CD4-positive, alpha-beta T cell treated with Interleukin-17A for 1 hour (primary cell): ENCODE measurements at places on chromosomes 3 and 15.

DNA sequence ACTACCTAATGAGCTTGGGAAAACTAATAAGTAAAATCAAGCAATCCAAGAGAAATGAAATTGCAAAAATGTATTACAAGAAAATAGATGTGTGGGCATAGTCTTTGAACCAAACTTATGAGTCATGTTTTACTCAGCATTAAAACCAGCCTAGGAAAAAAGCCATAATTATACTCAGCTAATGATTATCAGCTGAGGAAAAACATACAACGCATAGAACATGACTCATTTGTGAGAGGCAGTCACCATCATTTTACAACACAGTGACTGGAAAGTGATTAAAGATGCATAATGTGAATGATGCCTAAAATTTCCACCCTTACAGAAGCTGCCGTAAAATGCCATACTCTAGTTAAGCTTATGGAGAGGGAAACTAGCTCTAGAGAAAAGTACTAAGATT lies 238.0 kb upstream of the EOMES start:
- no peak for DNase-seq

- peak; percentile 6 for DNase-seq
Observed at GRCh38 chr3:56860939-56861338, 59.2 kb upstream of the ARHGEF3 start.

- DNase-seq, result peak; percentile 36
Observed at GRCh38 chr3:27633224-27633545, 88.9 kb downstream of the EOMES start.

GRCh38 chr3:60178931-60179653 lies 1072.2 kb downstream of the FHIT start:
- DNase-seq, result no peak

DNA sequence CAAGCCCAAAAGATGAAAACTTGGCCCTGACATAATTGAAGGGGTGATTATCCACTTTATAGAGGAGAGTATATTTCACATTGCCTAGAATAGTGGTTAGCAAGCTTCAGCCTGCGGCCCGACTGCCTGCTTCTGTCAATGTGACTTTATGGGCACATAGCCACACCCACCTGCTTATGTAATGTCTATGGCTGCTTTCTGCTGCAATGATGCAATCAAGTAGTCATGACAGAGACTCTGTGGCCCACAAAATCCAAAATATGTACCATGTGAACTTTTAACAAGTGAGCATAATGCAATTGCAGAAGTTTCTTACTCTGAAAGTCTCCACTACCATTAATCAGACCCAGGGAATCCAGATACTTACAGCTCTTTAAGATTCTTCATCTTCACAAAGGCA lies 103.1 kb downstream of the LRIG1 start:
- DNase-seq, result no peak

GRCh38 chr3:165728924-165729323 lies 108.3 kb downstream of the BCHE start:
- DNase-seq, result no peak

DNA sequence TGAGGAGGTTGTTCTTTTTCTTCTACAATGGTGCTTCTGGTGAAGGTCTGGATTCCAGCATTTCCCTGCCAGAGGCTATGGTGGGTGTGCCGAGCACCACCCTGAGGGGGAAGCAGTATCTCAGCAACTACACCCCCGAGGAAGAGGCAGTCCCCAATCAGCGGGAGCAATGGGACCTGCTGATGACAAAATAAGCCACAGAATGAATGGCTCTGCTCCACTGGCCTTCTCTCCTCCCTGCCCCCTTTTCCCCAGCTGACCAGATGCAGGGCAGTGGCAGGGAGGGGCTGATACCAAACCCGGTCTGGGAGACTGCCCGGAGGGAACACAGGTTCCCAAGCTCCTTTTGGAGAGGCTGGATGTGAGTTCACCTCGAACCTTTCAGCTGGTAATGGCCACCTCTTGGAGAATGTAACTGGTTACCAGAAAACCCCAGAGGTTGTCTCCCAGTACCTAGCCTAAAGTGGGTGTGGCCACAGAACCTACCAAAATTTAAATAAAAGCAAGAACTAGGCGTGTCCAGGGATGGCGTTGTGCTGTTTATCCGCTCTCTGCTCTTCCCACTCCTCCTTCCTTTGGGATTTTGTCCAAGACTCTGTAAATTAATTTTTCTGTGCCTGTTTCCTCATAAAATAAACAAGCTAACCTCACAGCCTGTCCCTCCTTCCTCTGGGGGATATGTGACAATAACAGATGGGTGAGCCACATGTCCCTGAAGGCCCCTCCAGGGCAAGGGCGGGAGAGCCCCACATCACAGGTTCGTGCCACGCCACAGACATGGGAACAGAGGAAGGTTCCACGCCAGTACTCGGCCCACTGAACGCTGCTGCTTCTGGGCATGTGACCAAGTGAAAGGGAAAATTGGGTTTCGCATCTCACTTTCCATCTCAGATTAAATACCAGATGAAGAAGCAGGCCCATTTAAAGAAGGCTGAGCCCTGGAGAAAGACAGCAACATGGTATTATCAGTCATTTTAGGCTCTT lies 35.1 kb upstream of the SPTBN5 start:
- DNase-seq, result no peak

DNA sequence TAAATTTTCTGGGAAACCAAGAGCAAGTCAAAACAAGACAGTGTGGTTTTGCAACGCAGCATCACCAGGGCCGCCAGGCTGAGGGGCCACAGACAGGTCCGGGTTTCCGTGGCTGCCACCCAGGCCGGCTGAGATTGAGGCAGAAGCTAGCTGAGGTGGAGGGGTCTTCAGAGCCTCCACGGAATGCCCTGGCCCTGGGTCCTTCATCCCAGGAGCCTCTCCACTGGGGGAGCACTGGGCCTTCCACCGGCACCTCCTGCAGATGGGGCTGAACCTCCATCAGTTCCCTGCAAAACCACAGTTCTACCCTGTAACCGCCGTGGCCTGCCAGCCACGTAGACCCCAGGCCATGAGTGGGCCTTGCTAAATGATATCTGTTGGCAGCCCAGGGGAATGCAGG lies 152.7 kb downstream of the CHSY1 start:
- DNase-seq, result no peak

DNA sequence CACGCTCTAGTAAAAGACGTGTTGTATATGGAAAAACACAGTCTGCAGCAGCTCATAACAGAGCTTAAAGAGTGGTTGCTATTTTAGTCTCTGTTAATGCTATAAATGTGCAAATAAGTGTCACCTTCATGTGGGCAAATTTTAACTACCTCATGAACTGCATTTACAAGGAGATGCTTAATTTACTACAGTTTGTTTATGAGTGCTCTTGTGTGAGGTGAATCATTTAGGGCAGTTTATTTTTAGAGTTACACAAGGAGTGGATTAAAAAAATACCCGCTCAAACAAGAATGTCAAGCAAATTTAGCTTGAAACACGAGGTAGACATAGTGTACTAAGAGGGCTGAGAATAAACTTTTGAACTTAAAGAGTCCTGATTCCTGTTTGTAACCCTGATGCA lies 579.0 kb downstream of the MFSD1 start:
- no peak for DNase-seq

GRCh38 chr3:23726811-23727548 lies 78.8 kb upstream of the UBE2E1 start:
- no peak for DNase-seq

DNA sequence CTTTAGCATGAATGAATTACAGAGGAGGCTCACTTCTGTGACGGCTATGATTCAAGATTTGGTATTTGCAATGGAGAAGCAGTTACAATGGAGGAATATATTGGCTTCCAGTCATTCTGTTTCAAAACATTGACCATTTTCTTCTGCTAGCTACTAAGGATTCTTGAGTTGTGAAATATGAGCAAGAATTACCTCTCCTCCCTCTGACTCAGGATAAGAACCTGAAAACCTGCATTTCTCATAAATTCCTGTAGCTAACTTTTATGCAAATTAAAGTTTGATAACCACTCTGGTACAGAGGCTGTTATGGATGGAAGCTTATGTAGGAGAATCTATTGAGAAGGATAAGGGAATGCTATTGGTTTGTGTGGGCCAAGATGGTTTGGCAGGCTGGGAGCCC lies 84.1 kb upstream of the MYRIP start:
- DNase-seq, result no peak

DNA sequence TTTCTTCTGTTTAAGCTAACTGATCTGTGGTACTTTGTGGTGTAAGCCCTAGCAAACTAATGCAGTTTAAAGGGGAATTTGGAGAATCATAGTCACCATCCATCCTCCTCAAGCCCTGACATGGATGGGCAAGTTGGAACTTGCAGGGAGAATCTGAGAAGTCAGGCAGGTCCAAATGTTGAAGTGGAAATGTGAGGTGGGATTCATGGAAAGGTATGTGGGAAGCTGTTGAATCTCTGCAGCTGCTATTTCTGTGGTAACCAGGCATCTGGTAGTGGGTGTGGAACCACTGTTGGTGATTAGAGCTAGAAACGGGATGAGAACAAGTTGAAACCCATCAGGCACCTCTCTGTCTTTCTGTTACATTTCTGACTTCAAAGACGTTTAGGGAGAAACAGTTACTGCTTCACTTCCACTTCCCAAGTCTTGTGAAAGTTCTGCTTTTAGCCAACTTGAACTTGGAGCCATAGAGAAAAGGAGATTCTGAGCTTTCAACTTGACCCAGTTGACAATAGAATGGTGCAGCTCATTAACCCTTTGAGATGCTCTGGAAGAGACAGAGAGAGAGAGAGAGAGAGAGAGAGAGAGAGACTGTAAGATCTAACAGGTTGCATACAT lies 38.1 kb upstream of the NMNAT3 start:
- no peak for DNase-seq

DNA sequence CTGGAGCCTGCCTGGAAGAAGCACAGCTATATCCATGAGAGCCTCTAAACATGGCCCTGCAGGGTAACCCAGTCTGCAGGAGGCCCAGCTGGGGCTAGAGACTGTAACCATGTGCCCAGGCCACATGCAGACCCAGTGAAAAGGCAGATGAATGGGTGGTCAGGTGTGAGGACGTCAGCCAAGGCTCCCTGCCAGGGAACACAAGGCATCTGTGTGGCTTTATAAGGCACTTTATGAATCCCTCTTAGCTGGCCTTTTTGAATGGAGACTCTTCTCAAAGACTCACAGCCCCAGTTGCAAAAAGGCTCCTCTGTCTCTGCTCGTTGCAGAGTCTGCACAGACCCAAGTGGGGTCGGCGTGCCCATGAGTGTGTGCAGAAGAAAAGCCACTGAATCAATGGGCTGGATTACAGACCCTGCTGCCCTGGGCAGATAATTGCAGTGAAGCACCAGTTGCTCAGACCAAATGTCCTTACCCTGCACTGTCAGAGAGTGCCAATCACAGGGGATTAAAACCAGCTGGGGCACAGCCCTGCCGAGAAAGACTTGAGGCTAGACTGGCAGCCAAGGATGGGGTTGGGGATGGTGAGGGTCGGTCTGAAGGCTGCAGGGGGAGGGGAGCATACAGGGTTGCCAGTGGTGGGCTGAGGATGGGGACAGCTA lies 154.2 kb downstream of the RAB11A start:
- no peak for DNase-seq

GRCh38 chr3:179182902-179183301 lies 34.7 kb downstream of the PIK3CA start:
- no peak for DNase-seq

DNA sequence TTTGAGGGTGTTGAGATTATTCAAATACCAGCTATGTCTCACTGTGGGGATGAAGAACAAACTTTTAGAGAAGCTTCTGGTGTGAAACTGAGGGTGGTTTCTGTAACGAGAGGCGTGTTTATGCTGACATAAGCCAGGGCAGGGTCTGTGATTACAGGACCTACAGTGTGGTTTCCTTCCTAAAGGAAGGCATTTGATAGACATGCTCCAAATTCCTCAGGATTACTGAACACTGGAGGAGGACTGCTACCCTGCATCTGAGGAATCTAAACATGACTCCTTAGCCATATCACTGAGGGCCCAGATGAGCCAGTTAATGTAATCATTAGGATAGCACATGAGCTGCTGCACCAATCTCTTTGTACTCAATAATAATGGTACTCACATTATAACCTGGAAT lies 328.4 kb upstream of the UMPS start:
- DNase-seq, result no peak

DNA sequence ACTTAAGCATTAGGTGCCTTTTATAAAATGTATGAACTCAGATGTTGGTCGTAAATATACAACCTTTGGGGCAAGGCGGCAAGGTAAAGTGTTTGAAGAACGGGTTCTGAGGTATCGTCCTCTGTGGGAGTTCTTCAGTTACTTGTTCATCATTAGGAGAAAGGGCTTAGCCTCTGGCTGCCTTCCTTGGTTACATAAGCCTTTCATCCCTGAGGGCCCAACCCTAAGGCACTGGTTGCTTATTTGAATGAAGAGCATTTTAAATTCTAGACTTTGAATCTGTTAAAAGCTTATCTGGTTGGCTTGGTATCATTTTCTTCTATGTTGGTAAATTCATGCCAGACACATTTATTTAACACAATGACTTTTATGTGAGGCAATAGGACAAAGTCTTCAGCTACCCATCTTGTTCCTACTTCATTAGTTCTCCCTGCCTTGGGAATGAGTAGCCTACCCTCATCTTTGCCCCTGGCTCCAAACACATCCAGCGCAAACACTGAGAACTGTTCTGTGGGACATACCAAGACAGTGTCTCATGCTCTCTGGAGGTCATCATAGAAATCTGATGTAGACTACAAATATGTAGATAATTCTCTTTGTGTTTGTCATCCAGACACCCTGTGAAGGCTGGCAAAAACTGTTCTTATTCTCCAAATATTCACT lies 12.4 kb upstream of the CCDC80 start:
- no peak for DNase-seq

GRCh38 chr3:56573501-56573900 lies 16.5 kb downstream of the CCDC66 start:
- DNase-seq, result no peak

DNA sequence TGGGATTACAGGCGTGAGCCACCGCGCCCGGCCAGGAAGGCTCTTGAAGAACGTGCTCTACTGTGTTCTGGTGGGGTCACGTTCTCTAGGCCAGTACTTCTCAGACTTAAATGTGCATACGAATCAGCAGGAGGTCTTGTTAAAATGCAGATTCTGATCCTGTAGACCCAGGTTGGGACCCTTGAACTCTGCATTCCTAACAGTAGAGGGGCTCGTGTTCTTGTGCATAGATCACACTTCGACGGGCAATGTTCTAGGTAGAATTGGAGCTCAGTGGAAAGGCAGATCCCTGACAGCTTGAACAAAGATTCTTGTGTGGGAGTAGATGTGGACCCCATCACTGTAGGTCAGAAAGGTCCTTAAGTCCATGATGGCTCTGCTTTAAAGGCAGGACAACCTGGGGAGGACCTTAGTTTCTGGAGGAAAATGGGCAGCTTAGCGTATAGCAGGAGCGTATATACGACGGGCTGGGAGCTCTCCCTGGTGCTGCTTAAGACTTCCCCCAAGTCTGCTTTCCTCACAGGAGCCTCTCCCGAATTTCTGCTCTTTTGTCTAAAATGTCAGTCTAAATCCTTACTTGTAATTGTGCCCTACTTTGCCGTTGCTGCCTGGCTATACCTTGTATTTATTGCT lies 16.9 kb upstream of the FAM81A start:
- no peak for DNase-seq

DNA sequence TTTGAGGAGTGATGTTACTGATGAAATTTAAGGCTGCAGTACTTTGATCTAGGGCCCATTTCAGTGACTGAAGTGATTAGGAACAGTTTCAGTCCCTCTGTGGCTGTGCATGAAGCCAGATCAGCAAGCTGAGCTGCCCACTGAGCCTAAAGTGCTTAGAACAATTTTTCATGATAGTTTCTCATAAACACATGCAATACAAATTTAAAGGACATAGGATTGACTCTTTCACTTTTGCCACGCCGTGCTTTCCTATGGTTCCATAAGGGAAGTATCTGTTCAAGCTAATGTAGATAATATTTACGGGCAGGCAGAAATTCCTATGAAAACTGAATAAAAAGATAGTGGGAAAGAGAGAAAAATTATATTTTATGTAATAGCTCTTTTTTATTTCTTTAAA lies 10.6 kb downstream of the ANKUB1 start:
- no peak for DNase-seq
